ENCODE measurements at places on chromosomes 1 and 21.
A peak's percentile ranks its signal among the peaks of the same experiment; 100 is the strongest.

DNA sequence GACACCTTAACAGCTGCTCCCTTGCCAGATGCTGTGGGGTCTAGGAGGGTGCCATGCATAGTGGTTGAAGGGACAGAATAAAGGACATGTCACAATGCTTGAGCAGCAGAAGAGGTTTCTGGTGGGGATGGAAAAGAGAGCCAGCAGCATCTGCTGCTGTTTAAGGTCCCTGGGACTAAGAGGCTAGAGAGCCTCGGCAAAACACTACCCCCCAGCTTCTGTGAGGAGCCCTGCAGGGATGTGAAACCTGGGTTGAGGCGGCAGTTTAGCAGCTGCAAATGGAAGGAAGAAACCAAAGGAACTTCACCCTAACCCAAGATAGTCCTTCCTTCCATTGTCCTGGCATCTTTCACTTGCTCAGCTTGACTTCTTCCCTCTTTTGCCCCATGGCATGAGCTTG, 39.4 kb downstream of the PLXNA2 start:
- DNase-seq, result no peak

DNA sequence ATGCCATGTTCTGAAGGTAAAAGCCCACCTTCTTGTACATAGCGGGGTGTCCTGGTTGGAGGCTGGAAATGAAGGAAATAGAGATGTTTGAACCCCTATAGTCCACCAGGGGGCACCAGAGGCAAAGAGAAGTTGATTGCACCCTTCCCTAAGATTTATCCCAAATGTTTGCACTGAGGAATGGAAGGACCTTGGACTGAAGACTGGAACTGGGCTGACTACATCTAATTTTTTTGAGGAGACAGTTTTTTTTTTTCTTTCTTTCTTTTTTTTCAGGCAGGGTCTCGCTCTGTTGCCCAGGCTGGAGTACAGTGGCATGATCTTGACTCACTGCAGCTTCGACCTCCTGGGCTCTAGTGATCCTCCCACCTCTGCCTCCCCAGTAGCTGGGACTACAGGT, 55.3 kb upstream of the EIF4G3 start:
- no peak for DNase-seq

GRCh38 chr1:153248176-153248879, 11.2 kb upstream of the LORICRIN start:
- DNase-seq, result no peak

DNA sequence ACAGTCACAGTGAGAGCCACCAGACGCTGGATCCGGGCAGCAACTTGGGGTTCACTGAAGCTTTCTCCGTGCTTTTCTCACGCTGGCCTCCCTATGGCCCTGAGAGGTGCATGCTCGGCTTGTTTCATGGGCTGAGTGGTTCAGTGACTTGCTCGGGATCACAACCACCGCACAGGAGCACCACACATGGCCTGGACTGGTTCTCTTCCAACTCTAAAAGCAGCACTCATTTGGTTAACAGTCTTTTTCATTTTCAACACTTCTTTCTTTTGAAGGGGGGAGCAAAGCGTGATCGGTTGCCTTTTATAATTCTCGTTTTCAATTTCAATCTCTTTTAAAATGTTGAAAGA, 26.2 kb downstream of the UBIAD1 start:
- DNase-seq, result no peak

DNA sequence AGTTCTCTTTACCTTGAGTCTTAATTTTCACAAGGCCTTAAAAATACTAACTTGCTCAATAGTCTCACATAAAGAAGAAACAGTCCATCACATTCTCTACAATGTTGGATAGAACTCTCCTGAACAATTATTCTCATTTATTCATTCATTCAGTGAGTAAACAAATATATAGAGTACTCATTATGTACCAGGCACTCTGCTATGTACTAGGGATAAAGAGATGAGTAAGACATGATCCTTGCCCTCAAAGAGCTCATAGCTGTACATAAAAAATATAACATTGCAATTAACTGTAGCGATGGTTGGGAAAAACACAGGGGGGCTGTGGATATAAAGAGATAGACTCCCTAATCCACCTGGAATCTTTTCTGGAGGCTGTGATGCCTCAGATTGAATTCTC, 586.9 kb upstream of the BEND5 start:
- no peak for DNase-seq

GRCh38 chr1:114320586-114320985, 166.9 kb upstream of the SYT6 start:
- no peak for DNase-seq

DNA sequence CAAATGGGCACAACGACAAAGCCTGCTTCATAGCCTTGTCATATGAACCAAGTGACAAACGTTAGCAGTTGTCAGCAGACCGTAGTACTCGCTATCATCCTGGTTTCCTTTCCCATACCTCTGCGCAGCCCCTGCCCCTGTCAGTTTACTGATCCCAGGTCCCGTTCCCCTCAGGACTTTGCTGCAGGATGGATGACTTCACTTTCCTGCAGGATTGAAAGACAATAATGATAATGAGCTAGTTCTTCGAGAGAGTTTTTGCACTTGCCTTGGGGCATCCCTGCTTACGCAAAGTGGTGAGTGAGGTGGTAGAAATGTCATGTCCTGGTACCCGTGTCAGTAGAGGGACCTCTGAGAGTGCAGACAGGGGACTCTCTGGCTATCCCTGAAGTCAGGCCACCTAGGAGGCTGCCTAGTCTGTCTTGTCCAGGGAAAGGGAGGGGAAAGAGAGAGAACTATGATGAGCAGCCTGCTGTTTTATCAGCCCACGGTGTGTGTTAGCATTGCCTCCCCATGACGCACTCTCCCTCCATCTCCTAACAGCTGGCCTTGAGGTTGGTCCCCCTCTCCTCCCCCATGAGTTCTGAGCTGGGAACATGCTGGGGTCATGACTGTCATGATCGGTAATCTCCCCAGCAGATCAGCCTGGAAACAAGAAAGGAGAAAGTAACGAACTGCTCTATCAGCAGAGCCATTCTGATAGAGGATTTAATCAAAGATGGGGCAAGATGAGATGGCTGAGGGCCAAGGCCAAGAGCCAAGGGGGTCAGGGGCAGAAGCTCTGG, 53.7 kb downstream of the ELK4 start:
- no peak for DNase-seq

- DNase-seq, result no peak
Observed at GRCh38 chr21:45150638-45151131, 76.3 kb downstream of the ADARB1 start.

DNA sequence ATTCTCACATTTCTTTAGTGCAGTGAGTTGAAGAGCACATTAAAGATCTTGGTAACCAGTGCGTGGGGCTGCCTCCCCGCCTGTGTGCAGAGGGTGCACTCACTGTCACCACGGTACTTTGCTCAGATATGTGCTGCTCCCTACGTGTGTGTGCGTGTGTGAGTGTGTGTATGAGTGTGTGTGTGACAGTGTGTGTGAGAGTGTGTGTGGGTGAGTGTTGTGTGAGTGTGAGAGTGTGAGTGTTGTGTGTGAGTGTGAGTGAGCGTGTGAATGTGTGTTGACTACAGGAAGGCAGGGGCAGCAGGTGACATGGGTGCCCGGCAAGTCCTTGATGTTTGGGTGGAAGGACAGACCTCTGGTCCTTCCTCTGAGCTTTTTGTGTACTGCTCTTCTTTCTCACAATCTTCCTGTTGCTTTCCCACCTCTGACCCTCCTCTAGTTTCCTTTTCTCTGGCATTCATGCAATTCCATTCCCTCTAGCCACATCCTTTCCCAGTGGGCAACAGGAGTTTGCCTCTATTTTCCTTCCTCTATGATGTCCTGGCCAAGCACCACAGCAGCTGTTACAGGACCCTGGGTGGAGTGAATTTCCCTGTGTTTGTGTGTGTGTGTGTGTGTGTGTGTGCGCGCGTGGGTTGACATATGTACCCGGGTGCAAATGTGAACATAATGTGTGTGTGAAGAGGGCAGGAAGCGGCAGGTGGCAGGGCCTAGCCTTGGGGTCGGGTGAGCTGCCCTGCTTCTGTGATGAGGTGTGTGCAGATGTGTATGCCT, 19.8 kb downstream of the LHX4 start:
- no peak for DNase-seq

DNA sequence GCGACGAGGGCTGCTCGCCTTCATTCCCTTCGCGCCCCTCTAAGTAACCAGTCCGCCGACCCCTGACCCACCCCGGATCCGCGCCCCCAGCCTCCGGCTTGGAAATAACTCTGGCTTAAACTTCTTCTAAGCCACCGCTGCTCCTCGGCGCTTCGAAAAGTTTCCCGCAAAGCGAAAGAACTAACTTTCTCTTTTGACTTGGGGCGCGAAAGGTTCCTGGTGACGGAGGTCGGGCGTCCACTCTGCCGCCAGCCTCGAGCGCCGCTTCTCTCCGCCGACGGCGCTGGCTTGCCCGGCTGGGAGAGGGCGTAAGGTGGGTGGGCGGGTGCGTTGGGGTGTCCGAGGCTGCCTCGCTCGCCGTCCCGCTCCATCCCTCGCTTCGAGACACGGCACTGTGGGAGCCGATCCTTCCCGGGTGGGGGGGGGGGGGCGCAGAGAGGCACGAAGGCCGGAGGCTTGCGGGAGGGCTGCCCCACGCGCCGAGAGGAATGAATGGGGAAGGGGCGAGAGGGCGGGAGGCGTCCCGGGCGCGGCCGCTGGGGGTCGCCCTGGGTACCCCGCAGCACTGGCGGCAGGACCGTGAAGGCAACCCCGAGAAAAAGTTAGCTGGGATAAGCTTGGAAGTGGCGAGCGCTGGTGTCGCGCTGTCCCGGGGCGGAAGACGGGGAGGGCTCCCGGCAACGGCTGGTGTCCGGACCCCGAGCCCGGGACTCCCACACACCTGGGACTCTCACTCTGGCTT, 569 bp downstream of the ATF3 start:
- DNase-seq, result peak; percentile 67

- no peak for DNase-seq
Observed at GRCh38 chr1:81170721-81171120, 630.0 kb upstream of the ADGRL2 start.

DNA sequence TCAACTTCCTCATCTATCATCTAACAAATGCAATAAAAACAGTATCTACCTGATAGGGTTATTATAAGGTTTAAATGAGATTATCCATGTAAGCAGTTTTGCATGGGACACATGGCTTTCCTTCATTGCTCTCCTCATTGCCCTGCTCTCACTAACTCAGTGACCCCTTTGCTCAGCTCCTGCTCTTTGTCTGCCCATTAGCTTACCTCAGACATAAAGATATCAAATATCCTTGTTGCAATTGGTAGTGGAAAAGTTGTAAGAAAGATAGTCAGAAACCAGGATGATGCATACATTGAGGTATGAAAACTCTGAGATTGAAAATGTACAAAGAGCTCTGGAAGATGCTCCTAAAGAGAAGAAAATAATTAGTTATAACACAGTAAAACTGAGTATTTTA, 89.8 kb downstream of the EVI5 start:
- no peak for DNase-seq

DNA sequence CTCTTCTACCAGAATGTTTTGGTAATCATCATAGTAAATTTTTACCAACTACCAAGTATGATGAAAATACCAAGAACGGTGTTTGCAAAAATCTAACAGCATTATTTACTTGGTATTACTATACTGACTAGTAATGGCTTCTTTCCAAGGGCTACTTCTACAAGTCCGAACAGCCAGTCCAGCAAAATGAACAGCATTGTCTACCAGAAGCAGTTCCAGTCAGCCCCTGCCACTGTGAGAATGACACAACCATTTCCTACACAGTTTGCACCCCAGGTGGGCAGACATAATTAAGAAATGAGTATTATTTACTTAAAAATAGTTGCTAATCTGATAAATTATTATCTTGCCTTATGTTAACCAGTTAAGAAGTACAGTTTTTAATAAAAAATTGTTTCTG, 33.8 kb upstream of the MYOCOS start:
- DNase-seq, result no peak

- no peak for DNase-seq
Observed at GRCh38 chr1:27333717-27334279, 8.0 kb upstream of the SYTL1 start.

DNA sequence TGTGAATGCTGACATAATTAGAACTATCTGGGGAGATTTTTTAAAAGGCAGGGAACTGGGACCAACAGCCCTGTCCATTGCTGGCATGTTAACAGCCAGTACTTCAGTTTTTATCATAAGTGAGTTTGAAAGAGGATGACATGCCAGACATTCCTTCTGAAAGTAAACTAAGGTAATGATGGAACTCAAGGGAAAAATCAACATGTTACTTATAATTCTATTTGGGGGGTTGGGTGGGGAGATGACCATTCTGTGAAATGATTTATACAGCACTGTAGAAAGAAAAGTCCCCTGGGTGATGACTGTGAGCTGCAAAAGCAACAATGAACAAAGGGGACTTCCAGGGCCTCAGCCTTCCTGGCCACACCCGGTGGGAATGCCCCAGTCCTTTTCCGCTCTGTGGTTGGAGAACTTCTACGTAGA, 5.4 kb upstream of the LAMC2 start:
- no peak for DNase-seq

- DNase-seq, result no peak
Observed at GRCh38 chr1:111837393-111837792, 81.7 kb downstream of the DDX20 start.

- DNase-seq, result no peak
Observed at GRCh38 chr1:207497941-207498340, 2.0 kb downstream of the CR1 start.

All from activated T-helper 2 cell treated with anti-CD3 and anti-CD28 coated beads, Interferon-gamma antibody, Interleukin-2, Interleukin-4, amounts not matched to agents 10 μg/mL and 5 μg/mL and 100 μg/mL, durations not matched to agents 14 hours and 24 hours and 36 hours (primary cell).